ENCODE measurements at places on chromosomes 3 and 15.

- no peak for DNase-seq
Observed at GRCh38 chr15:75573648-75574384, 5.3 kb downstream of the PTPN9 start.

GRCh38 chr15:72237029-72237852, 6.3 kb upstream of the PKM start:
- DNase-seq: peak; percentile 86

DNA sequence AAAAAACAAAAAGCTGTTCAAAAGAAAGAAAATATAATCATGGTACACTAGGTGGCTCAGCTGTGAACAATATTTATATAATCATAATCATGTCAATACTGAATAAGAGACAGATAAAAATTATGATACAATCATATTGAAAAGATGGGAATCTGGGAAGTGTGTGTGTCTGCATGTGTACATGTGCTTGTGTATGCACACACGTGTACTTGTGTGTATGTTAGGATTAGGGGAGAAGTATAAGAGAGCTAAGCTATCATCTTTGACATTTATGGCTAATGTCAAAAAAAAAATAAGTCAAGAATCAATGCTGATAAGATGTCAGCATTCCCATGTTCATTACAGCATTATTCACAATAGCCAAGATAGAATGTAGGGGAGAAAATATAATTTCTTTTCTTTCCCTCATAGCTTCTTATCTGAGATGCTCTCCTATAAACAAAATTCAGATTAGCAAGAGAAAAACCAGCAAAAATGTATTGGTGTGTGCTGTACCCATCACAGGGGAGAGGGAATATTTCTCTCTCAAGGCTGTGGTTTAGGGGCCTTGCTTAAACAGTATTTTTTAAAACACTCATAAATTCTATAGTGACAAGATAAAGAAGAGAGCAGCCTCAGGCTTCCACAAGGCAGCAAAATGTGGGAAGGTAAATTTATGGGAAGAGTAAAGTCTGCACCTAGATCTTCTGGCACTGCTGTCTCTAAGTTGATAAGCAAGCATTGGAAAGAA, 63.4 kb upstream of the ITGA11 start:
- no peak for DNase-seq

GRCh38 chr3:100019719-100020118, 94.6 kb downstream of the FILIP1L start:
- no peak for DNase-seq

GRCh38 chr3:43211681-43212080, 74.7 kb upstream of the SNRK start:
- DNase-seq: no peak

- no peak for DNase-seq
Observed at GRCh38 chr3:13132731-13133410, 59.6 kb upstream of the IQSEC1 start.

- no peak for DNase-seq
Observed at GRCh38 chr3:183485585-183485984, 57.2 kb upstream of the MCF2L2 start.

GRCh38 chr3:119173325-119173724, at the start of gene UPK1B:
Gene UPK1B (plus strand): TSS chr3:119173598. CDS start chr3:119186742, 13,144 bp downstream.
- DNase-seq: no peak

GRCh38 chr3:158333736-158334135, 223.8 kb downstream of the RSRC1 start:
- DNase-seq: peak; percentile 55

- DNase-seq: no peak
Observed at GRCh38 chr3:185851959-185852358, 27.1 kb upstream of the IGF2BP2 start.

DNA sequence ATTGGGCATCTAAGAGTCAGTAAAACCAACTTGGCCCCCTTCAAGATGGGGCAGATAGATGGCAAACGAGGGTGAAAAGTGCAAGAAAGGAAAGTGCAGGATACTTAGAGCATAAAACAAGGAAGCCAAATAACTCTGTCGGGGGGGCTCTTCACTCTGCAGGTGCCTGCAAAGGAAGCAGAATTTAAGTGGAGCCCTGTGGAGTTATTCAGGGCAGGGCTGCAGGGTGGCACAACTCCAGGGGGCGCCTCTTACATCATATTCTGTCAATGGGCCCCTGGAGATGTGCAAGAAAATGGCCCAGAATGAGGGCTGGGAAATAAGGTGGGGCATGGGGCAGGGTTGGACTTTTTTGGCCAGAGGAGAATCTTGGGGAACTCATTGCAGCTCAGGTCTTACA, 69.7 kb downstream of the CD47 start:
- no peak for DNase-seq

GRCh38 chr15:67812241-67812644, 13.1 kb upstream of the SKOR1 start:
- DNase-seq: no peak

- no peak for DNase-seq
Observed at GRCh38 chr15:73258271-73259108, 110.3 kb downstream of the HCN4 start.

- no peak for DNase-seq
Observed at GRCh38 chr3:45134758-45135521, 11.2 kb downstream of the CDCP1 start.

- DNase-seq: no peak
Observed at GRCh38 chr3:37745076-37745475, 116.6 kb upstream of the CTDSPL start.

DNA sequence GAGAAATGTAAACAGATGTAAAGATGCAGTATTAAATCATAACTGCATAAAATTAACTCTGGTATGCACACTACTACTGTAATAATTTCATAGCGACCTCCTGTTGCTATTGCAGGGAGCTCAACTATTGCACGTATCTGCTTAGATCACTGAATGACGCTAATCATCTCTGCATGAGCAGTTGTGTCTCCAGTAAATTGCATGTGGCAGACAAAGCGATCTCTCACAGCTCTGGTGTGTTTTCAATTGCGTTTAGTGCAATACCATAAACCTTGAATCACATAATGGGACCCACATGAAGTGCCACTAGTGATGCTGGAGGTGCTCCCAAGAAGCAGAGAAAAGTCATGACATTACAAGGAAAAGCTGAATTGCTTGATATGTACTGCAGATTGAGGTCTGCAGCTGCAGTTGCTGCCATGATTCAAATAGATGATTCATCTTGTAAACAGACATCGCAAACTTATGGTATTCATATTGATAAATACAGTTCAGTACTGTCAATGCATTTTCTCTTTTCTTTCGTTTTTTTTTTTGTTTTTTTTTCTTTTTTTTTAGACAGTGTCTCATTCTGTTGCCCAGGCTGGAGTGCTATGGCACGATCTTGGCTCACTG, 30.2 kb upstream of the LCTL start:
- no peak for DNase-seq

DNA sequence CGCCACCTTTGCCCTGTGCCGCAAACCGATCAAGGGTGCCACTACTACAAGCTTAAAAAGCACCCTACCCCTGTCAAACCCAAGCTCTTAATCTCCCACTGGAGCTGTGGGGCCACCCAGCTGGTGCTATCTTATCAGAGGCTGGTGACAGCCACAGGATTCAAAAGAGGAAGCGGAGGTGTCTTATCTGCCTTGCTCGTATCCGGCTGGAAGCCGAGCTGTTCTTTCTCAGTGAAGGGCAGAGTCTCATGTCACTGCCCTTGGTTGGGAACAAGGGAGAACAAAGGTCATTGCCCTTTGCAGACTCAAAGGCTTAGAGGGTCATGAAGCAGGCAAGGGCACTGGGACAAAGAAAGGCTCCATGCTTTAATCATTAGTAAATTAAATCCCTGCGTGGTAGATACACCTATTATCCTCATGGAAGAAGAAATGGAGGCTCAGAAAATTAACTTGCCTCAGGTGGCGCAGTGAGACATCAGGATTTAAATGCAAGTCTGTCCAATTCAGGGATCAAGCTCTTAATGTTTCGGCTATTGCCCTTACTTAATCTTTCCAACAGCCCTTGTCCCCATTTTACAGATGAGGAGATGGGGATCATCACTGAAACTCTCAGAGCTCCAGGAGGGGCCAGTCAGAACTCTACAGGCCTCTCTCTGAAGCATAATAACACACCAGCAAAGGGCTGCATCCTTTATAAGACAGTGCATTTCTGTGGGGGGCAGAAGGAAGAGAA, 360.0 kb upstream of the PROK2 start:
- DNase-seq: peak; percentile 79

GRCh38 chr15:85972805-85973540, 106.7 kb upstream of the AGBL1 start:
- no peak for DNase-seq

DNA sequence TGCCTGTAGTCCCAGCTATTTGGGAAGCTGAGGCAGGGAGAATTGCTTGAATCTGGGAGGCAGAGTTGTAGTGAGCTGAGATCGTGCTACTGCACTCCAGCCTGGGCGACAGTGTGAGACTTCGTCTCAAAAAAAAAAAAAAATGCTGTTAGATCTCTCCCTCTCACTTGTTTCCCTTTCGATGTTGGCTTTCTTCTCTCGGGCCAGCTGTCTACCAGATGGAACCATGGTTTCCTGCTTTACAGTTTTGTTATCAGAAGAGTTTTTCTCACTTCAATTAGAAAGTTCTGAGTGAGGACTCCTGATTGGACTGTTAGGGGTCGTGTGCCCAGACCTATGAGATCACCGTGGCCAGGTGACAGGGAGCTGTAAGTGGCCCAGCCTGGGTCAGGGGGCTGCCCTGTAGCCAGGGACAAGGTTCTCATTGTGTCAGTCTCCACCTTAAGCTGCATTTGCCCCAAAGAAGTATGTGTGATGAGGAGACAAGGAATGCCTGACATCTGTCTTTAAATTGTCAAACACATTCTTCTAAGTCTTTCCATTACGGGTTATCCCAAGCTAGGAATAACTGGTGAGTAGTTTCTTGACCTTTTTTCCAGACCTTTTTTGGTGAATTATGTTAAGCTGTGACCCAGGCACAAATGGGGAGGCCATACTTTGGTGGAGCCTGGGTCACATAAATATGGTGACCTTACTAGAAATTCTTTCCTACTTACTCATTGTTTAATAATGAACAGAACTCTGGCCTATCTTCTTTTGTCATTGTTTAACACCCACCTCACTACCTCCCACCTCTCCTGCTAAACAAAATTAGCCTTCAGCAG, 25.2 kb downstream of the SNAPC5 start:
- DNase-seq: no peak

- peak; percentile 65 for DNase-seq
Observed at GRCh38 chr3:120756061-120756460, 13.5 kb downstream of the GTF2E1 start.

DNA sequence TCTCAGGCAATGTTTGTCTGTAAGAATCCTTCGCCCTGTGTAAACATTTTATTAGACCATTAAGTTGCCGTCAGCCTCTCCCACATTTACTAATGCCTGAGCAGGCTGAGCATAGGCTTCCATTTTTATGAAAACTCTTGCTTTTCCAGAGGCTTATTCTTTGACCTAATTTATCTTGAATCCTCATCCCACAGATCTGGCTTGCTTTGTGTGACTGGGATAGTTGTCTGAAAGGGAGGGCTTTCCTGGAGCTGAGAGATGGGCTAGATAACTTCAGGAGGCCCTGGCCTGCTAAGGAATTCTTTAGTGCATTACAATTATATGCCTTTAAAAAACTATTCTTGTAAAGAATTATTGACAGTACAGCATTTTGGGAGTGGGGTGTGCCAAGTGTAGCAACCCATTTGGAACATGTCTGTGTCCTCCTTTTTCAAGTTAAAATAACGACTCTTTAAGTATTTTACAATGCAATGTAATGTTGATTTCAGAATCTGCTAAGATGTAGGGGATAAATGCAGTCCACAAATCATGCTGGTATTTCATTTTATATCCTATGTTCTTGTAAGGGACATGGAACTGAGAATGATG, 52.4 kb downstream of the EEFSEC start:
- no peak for DNase-seq

- no peak for DNase-seq
Observed at GRCh38 chr3:38551026-38551832, 55.1 kb downstream of the EXOG start.

- peak; percentile 91 for DNase-seq
Observed at GRCh38 chr3:4309491-4310128, 6.4 kb downstream of the SETMAR start.

DNA sequence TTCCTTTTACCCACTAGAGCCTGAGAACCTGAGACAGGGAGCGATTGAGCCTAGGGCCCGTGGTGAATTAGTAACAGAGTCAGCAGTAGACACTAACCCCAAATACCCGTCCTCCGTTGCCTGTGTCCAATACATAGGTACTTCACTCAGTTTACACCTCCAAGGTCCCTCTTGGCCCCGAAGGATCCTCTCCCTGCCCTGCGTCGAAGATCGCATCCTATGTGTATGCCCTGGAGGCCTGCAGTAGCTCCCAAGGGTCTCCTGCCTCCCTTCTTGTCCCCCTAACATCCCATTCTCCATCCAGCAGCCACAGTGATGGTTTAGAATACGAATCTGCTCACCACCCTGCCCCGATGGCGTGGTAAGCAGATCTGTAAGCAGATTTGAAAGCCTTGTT, 67.0 kb downstream of the ISG20 start:
- no peak for DNase-seq

- DNase-seq: no peak
Observed at GRCh38 chr3:2568929-2569328, 470.3 kb downstream of the CNTN4 start.

DNA sequence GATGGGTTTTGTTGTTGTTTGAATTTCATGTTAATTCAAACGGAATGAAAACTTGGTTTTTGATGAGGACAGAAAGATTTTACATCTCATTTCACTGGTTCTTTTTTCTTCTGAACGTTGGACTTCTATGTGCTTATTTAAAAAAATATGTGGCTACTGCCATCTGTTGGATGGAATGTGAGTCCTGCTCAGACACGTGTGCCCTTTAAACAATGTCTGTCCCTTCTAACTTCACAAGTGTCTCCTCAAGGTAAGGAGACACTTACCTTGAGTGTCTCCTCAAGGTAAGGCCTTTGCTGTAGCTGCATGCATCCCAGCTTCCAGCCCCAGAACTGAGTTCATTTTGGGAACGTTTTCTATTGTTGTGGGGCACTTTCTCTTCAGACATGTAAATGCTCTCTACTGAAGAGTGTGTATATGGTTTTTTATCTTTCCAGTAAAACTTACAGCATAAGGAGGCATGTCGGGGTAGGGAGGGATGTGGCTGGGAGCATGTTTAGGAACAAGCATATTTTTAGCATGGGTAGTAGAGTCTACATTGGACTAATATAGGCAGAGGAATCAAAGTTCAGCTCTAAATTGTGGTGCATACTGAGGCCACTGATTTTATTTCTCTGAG, 63.1 kb upstream of the UBE3A start:
- peak; percentile 14 for DNase-seq

DNA sequence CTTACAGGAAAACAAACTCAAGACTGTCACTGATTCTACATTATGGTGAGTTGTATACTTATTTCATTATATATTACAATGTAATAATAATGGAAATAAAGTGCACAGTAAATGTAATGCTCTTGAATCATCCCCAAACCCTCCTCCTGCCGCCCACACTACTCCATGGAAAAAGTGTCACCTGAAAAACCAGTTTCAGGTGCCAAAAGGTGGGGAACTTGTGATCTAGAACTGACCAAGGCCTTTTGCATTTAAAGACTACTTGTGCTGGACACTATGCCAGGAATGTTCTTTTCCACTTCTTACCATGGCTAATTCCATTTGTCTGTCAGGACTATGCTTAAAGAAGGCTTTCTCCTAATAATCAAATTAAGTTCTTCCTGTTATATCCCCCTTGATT, 32.3 kb downstream of the ROBO2 start:
- DNase-seq: no peak

- DNase-seq: no peak
Observed at GRCh38 chr15:89845305-89845893, 30.7 kb upstream of the ANPEP start.

- no peak for DNase-seq
Observed at GRCh38 chr3:150215616-150216015, 192.5 kb upstream of the TSC22D2 start.
